ENCODE measurements at places on chromosomes 2 and 18.

- no peak for DNase-seq
These were observed 60.9 kb downstream of the KCTD1 start for GRCh38 chr18:26487437-26487836.

GRCh38 chr2:10016001-10016801 lies 27.1 kb upstream of the KLF11 start:
- DNase-seq = no peak

DNA sequence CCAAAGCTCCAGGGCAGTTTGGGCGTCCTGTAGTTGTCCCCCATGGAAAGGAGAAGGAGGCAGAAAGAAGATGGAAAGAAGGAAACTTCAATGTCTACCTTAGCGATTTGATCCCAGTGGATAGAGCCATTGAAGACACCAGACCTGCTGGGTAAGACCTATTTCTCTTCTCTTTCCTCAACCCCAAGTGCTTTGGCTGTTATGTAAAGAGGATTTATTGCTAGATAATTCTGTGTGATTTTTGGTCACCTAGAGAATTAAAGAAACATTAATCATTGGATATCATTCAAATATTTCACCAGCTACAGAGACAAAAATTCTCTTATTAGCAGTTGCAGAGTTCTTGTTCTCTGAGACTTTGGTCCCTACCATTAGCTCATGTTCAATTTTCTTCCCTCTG lies 1.9 kb downstream of the GALNT5 start:
- no peak for DNase-seq

DNA sequence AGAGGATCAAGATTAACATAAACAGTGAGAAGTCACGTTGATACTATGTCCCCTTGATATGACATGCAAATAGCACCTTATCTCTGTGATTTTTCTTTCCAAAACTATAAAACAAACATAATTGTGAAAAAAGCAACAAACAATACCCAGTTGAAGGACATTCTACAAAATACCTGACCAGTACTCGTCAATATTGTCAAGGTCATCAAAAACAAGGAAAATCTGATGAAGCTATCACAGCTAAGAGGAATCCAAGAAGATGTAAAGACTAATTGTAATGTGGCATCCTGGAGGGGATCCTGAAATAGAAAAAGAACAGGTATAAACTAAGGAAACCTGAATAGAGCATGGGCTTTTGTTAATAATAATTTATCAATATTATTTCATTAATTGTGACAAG lies 321.5 kb upstream of the MAP2 start:
- no peak for DNase-seq

DNA sequence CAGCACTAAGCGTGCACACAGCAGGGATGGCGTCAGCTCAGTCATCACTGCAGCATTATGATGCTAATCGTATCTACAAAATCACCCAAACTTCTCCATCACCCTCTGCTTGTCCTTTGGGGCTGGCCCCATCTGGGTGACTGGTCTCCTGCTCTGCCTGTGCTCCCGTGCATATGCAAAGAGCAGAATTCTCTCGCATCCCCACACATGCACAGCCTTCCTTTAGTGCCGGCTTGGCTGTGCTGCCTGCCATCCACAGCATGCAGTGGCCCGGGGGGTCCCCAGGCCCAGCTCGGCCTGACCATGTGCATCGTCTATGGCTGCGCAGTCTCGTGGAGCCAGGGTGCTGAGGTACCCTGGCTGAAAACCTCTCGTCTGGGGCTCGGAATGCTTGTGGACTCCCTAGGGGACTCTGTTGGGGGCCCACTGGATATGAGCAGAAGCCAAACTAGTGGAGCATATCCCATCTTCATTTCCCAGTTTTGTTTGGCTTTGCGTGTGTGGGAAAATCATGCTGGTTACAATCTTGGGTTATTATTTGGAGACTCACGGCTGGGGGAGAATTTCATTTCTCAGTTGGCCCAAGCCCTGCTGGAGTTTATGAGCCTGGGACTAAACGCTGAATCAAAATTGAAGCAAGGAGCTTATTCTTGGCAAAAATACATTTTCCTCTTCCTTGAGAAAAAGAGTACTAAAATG lies 70.9 kb upstream of the HS6ST1 start:
- DNase-seq = no peak

GRCh38 chr2:54556621-54557121 lies 100.5 kb downstream of the SPTBN1 start:
- no peak for DNase-seq

DNA sequence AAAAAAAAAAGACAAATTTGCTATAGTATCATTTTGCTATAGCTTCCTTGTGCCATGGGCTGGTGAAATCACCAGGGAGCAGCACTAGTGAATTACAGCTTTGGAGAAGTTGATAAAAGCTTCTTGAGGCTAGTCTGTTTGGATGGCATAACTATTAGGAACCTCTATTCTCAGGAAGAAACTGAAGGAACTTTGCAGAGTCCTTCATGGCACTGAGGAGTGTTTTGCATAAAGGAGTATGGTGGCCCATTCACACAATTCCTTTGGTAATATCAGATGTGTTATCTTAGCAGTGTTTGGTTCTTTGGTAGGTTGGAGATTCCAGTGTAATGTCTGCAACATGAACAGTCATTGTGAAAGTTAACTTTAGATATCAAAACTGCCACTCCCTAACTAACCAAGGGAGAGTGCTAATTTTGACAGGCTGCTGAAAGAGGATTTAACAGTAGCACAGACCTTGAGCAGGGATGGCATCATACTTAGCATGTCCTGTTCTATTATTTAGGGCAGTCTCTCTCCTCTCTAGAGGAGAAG lies 76.6 kb upstream of the ZFP36L2 start:
- no peak for DNase-seq

DNA sequence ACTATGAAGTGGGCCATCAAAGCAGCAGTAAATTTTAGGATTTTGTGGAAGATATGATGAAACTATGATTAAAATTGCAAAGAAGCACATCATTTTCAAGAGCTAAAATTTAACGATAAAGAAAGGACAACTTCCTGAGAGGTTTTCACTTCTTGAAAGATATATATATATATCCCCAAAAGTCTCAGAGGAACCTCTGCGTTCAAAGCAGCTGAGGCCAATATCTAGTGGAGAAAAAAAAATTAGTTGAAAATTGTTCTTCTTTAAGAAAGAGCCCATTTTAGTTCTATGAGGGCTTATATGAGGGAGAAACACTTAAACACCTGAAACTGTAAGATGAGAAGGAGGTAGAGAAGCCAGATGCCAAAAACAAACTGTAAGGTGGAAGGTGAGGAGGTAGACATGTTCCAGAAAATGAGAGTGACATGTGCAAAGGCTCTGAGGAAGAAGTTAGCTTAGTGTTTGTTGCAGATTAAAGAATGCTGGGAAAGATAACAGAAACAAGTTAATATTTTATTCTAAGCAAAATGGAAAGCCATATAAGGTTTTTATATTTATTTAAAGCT lies 72.9 kb upstream of the VRK2 start:
- DNase-seq = no peak

DNA sequence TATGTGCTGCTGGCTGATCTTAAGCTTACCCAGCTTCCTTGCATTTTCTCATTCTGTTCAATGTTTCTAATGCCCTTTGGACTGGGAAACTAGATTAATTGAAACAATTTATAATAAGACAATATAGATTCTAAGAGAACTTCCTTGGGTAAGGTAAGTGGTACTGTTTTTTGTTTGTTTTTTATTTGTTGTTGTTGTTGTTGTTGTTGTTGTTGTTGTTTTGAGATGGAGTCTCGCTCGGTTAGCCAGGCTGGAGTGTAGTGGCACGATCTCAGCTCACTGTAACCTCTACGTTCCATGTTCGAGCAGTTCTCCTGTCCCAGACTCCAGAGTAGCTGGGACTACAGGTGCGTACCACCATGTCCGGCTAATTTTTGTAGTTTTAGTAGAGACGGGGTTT lies 49.1 kb downstream of the CAB39 start:
- DNase-seq = no peak

GRCh38 chr2:108145557-108146326 lies 94.0 kb upstream of the SULT1C3 start:
- DNase-seq = no peak

DNA sequence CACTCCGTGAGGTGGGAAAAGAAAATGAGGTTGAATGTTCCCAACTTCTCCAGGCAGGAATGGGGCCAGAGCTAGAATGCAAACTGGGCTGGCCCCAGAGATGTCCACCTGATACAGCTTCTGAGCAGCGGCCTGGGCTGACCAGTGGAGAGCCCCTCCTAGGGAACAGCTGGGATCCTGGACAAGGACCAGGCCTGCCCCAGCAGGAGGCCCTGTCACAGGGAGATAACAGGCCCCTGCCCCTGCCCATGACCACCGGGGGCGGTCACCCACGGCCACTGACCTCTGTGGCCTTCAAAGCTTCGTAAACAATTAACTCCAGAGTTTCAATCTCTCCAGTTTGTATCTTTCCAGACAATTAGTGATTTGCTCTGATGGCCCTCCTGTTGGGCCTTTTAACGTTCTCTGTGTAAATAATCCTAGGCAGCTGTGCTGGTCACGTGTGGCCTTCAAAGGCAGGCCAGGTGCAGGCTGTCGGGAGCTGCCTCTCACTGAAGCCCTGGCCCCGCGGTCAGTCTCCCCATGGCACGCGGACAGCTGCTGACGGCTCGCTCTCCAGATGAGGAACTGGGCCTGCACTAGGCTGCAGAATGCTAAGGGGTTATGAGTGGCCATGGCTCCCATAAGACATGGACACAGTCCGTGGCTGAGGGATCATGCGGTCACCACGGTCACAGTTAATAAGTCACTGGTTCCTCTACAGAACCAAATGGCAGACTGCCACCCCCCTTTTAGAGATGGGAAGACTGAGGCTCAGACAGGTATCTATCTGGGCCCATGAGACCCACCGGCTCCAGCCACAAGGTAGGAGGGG lies 9.2 kb downstream of the HS6ST1 start:
- DNase-seq = no peak

All from naive thymus-derived CD4-positive, alpha-beta T cell (primary cell).